ENCODE measurements at places on chromosomes 6 and 20. TPM values are rescaled to one million over a fixed set of nuclear protein-coding genes. Genes with fewer than 3 reads are reported as not detected.

DNA sequence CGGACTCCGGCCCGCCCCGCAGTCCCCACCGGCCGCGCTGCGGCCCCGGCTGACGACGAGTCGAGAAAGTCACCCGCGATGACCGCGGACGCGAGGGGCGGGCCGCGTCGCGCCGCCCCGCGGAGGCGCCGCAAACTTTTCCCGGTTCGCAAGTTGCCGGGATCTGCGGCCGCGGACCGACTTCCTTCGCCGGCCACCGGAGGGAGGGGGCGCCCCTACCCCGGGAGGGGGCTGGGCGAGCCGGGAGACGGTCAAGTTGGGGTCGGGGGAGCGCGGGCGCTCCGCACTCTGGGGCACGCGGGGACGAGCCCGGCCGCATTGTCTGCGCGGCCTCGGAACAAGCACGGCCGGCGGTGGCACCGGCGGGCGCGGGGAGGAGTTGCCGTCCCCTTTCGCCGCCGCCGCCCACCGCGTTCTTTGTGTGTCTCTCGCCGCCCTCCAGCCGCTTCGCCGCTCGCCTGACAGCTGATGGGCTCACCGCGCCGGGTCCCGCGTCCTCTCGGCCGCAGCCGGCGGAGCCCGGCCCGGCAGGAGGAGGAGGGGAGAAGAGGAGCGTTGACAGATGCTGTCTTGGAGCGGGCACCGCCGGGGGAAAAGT is 131.6 kb downstream of the OGFRL1 start:
- DNase-seq = no peak

GRCh38 chr6:134577998-134578397 is 260.1 kb upstream of the SGK1 start:
- DNase-seq = no peak

DNA sequence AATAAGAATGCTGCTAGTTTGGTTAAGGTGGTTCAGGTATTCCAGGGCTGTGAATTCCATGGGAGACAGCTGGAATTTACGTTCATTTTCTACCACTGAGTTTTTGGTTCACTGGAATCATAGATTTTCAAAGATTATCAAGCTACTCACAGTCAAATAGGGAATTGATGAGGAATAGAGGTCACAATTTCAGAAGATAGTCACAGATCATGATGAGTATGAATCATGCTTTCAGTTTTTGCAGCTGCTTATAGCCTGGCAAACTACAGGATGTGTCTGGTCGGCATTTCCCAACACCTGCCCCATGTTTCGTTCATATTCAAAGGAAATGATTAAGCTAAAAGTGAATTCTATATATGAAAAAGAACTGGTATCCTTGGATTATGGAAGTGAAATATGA is 58.7 kb downstream of the BCKDHB start:
- no peak for DNase-seq

Gene LTB
- 2.2 TPM for total RNA-seq

GRCh38 chr6:15627821-15628220 is 35.0 kb downstream of the DTNBP1 start:
- no peak for DNase-seq

- DNase-seq = no peak
Measured at GRCh38 chr20:14838663-14839628, 501.5 kb upstream of the FLRT3 start.

- DNase-seq = no peak
Measured at GRCh38 chr6:168457653-168457934, 16.6 kb downstream of the SMOC2 start.

DNA sequence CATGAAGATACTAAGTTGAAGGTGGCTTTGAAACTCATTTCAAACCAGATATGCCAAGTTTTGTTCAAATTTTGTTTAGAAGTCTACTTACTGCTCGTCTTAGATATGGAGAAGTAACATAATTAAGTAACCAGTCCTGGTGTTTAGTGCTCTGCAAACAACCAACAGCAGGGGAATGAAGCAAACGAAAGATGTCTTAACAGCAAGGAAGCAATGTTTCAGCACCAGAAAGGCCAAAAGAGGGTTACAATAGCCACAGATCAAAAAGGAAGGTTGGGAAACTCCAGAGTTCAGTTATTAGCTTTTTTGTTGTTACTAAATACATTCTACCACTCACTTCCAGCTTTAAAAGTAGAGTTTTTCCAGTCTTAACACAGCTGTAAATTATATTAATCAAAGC is 45.1 kb downstream of the LHFPL5 start:
- no peak for DNase-seq

GRCh38 chr20:25220810-25221591 is 25.5 kb downstream of the ENTPD6 start:
- no peak for DNase-seq

- no peak for DNase-seq
Measured at GRCh38 chr20:35988910-35989463, 20.6 kb downstream of the CNBD2 start.

GRCh38 chr6:18467741-18468502 is 80.8 kb downstream of the RNF144B start:
- DNase-seq = no peak

Gene NOTCH4
- total RNA-seq = 20.1 TPM

DNA sequence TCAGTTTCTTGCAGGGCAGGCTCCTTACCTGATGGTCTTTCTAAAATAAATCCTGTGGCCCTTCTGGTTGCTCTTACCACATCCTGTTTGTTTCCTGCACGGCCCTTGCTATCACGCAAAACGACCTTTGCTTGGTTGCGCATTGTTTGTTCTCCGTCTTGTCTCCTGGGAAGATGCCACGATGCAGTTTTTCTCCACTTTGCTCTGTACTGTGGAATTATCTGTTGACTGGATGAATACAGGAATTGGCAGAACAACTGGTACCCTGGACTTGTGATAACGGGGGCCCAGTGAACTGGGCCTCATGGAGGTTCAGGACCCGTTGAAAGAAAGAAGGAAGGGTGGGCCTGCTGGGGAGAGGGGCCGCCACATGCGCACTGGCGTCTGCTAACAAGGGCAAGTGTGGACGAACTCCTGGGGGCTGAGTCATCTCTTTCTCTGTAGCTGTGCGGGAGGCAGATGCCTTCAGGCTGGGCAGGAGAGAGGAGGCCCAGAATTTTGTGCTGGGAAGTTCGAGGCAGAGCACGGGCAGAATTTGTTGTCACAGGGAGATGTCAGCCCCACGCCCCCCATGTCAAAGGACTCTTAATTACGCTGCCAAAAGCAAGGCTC is 139.9 kb downstream of the BMP7 start:
- DNase-seq = no peak

DNA sequence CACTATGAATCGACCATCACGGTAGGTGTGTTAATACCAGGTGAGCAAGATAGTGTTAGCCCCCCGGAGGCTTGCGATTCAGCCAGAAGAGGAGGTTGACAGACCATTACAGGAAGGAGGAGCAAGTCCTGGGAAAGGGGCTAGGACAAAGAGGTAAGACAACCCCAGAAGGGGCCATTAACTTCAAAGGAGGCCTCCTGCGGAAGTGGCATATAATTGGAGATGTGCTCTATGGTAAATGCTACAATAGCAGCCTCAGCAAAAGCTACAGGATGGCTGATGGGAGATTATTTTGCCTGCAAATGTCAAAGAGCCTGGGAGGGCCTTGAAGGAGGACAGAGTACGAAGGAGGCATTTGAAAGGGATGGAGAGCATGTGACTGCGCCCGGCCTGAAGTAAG is 108.6 kb upstream of the CITED2 start:
- no peak for DNase-seq

Gene GSTA2
- not detected for total RNA-seq

Gene TEAD3
- total RNA-seq = 0.33 TPM

DNA sequence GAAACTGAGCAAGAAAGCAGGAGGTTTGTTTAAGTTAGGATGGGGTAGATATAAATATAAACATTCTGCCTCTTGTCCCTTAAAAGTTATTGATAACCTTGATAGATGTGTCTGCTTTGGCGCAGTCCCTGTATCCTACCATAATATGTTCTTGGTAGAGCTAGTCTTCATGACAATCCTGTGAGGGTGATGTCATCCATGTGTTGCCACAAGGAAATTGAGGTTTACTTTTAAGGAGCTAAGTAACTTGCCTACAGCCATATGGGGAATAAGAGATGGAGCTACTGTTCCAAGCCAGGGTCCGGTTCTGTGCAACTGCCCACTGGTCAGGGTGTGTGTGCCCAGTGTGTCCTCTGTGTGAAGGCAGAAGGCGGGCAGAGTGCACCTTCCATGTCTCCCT is 78.5 kb downstream of the SSR1 start:
- DNase-seq = no peak

DNA sequence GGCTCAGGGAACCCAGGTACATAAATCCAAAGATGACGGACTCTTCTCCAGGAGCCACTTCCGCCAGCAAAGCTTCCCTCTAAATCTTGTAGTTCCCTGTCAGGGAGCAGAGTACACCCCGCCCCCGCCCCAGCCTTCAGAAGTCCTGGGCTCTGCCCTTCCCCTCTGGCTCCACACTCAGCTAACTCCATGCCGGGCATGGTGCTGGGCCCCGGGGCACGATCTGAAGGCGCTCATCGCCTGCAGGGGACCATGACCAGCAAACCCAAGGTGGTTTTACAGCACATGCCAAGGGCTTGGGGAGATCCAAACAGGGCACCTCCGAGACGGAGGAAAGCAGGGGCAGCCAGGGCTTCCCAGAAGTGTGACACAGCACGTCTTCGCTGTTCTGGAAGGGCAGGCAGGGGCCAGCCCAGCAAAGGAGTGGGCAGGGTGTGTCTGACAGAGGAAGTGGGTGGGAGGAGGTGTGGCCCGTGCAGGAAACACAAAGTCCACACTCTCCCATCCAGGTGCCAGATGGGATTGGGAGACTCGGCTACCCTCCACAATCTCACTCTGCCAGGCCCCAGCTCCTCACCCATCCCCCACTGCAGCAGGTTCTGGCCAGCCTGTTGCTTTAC is 41.6 kb upstream of the SLC22A2 start:
- DNase-seq = no peak

DNA sequence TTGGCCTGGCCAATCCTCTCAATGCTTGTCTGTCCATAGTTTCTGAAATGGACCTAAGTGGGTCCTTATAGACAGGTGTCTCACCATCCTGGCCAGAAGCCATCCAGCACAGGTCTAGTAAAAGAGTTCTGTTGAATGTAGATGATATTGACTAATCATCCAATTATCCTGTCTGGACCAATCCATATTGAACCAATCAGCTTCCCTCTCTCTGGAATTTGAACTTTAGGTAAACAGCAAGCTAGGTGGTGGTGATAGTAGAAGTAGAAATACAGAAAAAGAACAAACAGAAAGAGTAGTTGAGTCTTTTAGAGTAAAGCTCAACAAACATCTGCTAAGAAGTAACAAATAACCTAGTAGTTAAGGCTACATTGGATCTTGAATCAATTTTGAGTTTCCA is 9.5 kb upstream of the PNRC1 start:
- DNase-seq = no peak

Gene C2
- total RNA-seq = not detected

Gene BTNL2
- not detected for total RNA-seq

DNA sequence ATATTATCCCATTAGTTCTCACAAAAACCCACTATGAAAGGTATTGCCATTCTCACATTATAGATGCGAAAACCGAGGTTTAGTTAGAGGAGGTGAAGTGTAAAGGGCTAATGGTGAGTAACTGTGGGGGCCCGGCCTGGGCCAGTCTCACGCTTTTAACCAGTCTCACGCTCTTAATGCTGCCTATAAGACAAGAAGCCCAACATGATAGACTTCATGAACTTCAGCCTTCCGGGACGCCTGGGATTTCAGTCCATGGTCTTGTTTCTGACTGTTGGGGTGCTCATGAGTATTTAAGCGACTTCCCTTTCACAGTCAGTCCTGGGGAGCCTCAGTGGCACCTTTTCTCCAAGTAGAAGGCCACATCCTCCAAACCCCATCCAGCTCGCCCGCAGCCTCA is 31.7 kb downstream of the AGPAT4 start:
- no peak for DNase-seq

DNA sequence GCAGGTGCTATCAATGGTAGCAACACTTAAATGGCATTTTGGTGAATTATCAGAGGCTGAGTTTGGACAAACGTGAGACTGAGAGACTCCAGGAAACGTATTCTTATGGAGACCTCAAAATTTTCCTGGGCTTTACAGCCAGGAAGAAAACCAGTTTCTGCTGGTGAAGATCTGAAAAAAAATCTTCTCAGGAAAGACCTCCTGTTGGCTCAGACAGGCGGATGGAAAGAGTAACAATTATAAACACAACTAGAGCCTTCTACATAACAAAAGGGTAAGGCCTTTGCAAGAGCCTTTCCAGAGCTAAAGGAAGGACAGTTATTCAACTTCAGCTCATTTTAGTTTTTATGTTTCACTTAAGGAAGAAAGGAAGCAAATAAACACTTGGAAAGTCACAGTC is 274.4 kb downstream of the THBS2 start:
- DNase-seq = no peak

DNA sequence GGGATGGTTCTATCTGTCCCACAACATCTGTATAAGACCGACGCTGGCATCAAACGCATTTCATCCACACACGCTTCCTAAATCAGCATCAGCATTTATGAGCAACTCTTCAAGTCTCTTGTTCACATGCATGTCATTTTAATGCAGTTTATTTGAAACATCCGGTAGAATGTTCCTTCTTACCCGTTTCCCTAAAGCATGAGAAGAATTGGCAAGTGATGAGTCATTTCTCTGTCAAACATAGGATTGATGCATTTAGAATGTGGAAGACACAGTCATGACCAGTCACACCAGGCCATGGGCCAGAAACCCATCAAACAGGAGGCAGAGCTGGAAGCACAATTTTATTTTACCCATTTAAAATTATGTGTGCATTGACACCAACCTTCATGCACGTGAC is 122.8 kb downstream of the UST start:
- DNase-seq = no peak

GRCh38 chr20:45229264-45230056 is 8.3 kb downstream of the SEMG2 start:
- DNase-seq = no peak

DNA sequence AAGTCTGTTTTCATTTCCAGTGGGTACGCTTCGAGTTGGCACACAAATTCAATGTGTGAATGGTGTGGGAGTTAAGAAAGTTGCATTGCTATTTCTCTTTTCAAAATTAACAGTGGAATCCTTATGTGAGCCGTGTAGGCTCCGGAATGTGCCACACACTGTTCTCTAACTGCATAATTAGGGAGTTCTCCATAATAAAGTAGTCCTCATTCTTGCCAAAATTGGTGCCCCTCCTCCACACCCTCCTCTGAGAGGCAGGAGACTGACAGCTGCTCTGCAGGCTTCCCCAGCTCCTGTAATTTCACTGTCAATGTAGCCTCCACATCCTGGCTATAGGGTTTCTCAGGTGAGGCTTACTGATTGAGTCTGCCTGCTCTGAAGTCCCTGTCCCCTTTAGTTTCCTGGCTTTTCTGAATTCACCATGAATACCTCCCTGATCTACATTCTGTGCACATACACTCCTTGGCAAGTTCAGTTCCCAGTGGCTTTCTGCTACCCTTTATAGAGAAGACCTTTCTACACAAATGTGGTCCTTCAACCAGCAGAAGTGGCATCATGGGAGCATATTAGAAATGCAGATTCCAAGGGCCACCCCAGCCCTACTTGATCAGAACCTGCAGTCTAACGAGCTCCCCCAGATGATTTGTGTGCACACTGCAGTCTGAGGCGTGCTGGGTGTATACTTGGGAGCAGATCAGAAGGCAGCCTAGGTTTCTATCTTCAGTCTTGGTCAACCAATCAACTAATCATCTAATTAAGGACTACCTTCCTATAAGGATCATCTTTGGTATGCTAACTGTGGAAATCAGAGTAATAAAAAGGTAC is 19.9 kb upstream of the CCN6 start:
- DNase-seq = no peak

- no peak for DNase-seq
Measured at GRCh38 chr20:40803381-40803780, 114.3 kb upstream of the MAFB start.

- DNase-seq = no peak
Measured at GRCh38 chr6:111711984-111712752, 106.5 kb upstream of the TRAF3IP2 start.

- no peak for DNase-seq
Measured at GRCh38 chr20:1374246-1374645, 18.6 kb downstream of the FKBP1A start.
